ENCODE measurements at places on chromosomes 3 and 15.

DNA sequence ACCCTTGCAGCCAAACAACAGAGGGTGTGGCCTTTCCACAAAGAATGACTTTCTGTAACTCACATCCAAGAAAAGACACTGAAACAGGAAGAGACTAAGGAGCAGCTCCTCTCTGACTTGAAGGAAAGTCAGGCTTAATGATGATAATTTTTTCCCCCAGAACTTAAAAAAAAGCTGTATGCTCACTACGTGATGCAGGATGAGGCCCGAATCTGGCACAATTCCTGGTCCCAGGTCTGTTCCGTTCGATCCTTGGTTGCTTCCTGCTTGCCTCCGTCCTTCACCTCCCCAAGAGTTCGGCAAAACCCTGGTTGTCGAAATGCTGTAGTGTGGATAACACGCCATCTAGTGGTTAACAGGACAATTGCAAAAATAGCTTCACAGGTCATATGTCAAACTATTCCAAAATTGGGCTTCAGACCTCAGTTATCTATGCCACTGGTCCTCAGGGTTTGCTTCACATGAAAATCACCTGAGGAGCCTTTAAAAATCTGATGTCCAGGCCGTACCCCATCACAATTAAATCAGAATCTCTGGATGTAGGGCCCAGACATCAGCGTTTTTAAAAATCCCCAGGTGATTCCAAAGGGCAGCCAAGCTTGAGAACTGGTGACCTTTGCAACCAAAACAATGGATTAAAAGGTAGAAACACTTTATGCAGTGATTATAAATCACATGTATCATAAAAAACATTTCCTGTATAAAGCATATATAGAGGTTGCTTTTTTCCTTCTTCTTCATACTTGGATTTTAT is 28.1 kb upstream of the SYNM start:
- DNase-seq: peak; percentile 81

DNA sequence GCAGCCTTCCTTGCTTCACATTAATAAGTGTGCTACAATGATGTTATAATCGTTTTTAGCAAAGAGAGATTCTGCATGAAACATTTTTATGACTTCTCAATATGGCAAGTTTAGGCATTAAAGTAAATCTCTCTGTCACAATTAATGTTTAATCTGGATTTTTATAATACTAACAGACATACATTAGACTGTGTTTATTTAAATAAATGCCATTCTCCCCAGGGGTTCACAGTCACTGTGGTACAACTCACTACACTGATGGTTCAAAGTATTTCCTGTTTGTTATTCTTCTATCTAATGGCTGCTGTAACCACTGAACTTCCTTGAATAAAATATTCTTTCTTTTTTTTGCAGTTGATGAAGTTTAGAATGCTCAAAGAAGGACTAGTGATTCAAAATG is 59.0 kb downstream of the SLC12A1 start:
- no peak for DNase-seq

- DNase-seq: no peak
These were observed 132.3 kb downstream of the SUCLG2 start for GRCh38 chr3:67522081-67522480.

DNA sequence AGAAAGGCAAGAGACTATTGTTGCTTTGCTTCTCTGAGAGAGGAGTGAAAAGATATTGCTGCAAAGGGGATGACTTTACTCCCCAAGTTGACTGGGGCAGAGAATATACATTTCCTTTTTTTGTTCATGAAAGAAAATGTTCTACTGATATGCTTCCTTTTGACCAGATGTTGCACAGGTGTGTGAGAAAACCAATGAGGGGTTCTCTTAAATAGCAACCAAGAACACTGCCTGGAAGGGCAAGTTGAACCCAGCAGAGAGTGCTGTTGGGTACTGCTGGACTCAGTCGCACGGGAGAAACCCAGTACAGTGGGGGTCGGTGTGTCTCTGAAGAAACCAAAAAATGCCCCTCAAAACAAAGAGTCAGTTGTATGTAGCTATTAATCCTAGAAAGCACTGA is 101.2 kb downstream of the CHST2 start:
- no peak for DNase-seq
